Activated CD8-positive, alpha-beta memory T cell treated with anti-CD3 and anti-CD28 coated beads, Interleukin-2, amount 10 ng/mL, durations not matched to agents 7 days and 5 days (primary cell): ENCODE measurements at places on chromosomes 1 and 21. TPM values are rescaled to one million over a fixed set of nuclear protein-coding genes. Genes with fewer than 3 reads are reported as not detected.

DNA sequence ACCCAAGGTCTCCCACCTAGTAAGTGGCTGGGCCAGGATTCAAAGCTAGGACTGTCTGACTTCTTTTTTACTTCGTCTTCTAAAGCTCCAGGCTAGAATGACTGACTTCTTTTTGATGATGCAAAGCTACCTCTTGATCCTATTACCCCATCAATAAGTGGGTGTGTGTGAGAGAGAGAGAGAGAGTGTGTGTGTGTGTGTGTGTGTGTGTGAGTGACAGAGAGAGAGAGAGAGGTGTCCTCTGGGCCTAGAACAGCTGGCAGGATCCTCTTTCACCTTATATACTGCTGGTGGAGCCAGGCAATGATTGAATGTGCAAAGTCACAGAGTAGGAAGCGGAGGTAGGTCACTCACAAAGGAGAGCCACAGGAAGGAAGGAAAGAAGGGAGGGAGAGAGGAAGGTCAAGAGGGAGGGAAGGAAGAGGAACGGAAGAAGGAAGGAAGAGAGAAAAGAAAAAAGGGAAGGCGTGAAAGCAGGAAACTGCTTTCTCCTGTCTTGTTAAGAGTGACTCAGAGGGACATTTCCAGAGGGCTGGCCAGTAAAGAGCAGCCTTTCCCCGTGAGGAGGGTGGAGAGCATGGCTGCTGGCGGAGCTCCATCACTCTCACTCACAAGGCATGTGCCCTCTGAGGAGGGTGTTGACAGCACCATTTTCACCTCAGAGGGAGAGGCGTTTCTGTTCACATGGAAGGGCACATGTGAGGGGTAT is 68.9 kb downstream of the CDC7 start:
- no peak for DNase-seq

DNA sequence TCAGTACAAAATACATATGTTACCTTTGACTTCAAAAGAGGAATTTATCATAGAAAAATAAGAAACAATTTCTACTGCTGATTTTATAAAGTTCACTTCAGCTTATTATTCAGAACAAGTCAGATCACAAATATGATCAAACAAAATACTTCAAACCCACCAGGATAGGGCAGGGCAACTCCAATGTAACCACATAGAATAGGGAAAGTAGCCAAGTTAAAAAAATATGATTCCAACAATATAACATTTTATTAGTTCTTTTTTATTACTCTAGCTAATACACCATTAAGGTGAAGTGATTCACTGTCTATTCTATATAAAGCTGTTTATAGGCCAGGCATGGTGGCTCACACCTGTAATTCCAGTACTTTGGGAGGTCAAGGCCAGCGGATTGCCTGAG is 54.6 kb upstream of the ZNHIT6 start:
- no peak for DNase-seq

- no peak for DNase-seq
Measured at GRCh38 chr1:36482724-36483388, at the start of gene CSF3R. CSF3R (minus strand) TSS chr1:36482913; CDS start chr1:36479496, 3,417 bp downstream.

DNA sequence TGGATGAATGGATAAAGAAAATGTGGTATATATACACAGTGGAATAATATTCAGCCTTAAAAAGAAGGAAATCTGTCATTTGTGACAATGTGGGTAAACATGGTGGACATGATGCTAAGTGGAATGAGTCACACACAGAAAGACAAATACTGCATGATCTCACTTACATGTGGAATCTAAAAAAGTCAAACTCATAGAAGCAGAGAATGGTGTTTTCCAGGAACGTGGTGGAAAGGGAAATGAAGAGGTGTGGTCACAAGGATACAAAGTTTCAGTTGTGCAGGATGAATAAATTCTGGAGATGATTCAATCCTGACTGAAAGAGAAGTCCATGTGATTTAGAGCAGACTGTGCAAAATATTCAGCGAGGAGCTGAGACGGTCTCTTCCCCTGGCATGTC is 56.6 kb downstream of the RYR2 start:
- no peak for DNase-seq

DNA sequence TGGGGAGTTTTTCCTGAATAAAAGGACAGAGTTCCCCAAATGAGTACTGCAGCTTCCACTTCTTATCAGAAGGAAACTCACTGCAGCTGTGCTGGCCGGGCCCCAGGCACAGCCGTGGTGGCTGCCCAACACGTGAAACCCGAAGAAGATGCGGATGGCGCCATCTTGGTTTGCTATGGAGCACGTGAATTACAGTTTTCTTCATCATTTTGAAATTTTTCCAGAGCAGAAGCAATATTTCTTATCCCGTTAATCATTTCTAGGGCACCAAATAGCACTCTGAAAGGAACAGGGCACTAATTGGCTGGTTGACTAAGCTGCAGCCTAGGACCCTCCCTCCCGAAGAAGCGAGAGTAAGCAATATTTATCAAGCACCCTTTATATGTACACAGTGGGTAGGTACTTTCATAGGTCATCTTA is 63.2 kb upstream of the EPS8L3 start:
- DNase-seq = no peak

- peak; percentile 87 for DNase-seq
Measured at GRCh38 chr1:36155408-36156328, at the start of gene MAP7D1. MAP7D1 (plus strand) TSS chr1:36156160; CDS start chr1:36156418, 258 bp downstream.

- peak; percentile 45 for DNase-seq
Measured at GRCh38 chr1:152622803-152623202, at the start of gene LCE3A. LCE3A (minus strand) TSS chr1:152623103; CDS start chr1:152623103, 0 bp downstream.

GRCh38 chr1:246306415-246307037 is 200.6 kb downstream of the SMYD3 start:
- no peak for DNase-seq

GRCh38 chr21:41133874-41134522 is 34.0 kb upstream of the BACE2 start:
- DNase-seq = no peak

GRCh38 chr1:44644806-44645205 is 29.5 kb downstream of the TMEM53 start:
- DNase-seq = no peak

- peak; percentile 83 for DNase-seq
Measured at GRCh38 chr1:7940745-7941436, at the start of gene TNFRSF9. TNFRSF9 (minus strand) TSS chr1:7940839; CDS start chr1:7939994, 845 bp downstream.

DNA sequence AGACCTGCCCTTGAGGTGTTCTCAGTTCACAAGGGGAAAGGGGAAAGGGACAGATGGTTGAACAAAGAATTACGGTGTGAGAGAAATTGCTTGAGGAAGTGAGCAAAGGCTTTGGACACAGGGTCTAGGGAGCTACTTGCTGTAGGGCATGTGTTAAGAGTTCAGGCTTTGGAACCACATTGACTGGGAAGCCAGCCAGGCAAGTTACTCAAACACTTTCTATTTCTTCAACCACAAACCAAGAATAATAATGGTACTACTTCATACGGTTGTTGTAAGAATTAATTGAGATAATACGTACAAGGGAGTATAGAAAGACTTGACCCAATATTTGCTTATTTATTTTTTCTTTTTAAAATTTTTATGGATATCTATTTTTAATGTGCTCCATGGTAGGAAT is 26.6 kb downstream of the AK4 start:
- DNase-seq = no peak

DNA sequence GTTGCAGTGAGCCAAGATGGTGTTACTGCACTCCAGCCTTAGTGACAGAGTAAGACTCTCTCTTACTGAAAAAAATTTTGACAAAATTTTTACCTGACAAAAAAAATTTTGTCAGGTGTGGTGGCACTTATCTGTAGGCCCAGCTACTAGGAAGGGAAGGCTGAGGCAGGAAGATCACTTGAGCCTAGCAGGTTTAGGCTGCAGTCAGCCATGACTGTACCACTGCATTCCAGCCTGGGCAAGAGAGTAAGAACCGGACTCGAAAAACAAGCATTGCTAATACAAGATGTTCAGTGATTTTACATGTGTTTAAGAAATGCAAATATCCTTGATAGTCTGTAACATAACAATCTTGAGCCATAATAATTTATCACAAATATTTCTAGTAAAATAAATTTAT is 46.9 kb downstream of the USP48 start:
- DNase-seq = no peak

GRCh38 chr1:3975903-3976630 is 76.0 kb upstream of the C1orf174 start:
- DNase-seq = no peak

DNA sequence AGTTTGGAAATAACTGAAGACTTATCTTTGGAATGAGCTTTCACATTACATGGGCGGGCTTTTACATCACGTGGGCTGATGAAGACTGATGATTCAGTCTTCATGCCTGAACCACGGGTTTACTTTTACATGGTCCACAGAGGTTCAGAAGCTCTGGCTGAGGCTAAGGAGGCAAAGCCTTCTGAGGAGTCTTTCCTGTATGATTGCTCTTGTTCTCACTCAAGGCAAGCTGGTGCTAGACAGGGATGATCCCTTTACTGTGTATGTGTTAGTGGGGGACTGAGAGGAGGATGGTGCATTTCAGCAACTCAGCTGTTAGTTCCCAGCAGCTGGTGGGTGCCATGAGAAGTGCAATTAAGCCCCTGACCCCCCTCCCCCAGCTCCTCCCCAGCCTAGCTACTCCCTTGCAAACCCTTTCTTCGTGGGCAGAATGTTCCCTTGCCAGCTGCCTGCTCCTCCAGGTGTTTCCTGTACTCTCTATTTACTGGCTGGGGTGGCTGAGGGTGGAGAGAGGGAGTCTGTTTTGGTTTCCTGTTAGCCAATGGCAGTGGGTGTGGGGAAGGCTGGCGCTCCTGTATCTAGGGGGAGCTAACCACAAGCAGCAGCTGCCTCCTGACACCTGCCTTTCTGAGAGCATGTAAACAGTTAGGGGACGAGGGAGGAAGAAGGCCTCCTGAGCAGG is 15.4 kb downstream of the BTG2 start:
- peak; percentile 87 for DNase-seq

DNA sequence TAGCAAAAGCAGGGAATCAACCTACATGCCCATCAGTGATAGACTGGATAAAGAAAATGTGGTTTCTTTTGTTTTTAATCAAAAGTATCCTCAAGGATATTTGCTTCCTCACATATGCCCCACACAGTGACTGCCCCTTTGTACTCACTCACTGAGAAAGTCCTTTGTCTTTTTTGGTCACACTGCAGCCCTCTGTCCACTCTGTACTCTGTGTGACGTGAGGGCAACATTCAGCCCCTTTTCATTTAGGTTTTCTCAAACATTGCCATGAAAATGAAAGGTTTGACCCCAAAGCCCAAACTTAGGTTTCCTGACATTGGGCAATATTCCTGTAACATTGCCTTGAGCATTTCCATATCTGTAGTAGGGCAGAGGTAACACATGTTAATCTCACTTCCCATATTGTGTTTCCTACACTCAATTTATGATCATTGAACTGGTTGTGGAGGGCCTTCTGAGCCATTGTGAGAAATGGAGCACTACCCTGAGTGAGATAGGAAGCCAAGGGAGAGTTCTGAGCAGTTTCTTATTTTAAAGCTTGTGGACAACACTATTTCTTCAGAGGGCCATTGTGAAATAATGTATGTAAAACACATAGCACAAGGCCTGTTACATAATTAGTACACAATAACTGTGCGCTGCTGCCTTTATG is 501.9 kb upstream of the C1orf87 start:
- DNase-seq = no peak

GRCh38 chr1:231959225-231959884 is 332.8 kb downstream of the DISC1 start:
- DNase-seq = no peak

- no peak for DNase-seq
Measured at GRCh38 chr1:207968521-207969009, 57.6 kb upstream of the CD34 start.

- peak; percentile 64 for DNase-seq
Measured at GRCh38 chr21:44792702-44793591, 8.7 kb downstream of the UBE2G2 start.

- DNase-seq = peak; percentile 55
Measured at GRCh38 chr1:201191653-201192260, 1.1 kb downstream of the IGFN1 start.

GRCh38 chr1:209202830-209203532 is 380.5 kb upstream of the CAMK1G start:
- DNase-seq = no peak

DNA sequence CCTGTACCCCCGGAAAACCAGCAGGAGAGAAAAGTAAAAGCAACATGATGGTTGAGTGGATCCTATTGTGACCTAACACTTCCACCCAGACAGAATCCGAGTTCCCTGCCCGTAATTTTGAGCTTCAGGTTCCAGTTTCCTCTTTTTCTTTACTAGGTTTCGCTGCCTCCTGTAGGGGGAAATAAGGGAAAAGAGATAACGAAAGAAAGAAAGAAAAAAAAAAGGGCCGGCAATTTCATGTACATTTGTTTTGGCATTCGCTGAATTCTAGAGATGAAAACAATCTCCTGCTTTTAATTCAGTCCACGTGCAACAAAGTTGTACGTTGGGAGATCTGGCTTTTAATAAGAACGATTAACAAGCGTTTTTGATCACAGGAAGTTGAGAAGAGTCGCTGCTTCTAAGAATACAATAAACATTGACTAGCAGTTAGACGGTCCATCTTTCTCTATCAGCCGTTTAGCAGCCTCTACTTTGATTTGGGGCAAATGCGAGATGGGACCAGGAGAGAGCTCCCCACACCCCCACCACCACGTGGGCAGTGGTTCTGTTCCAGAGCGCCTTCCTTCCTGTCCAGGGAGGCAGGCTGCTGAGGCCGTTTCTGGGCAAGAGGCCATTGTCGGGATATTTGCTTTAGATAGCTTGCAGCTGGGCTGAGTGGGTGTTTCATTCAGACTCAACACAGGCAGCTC is 155.9 kb upstream of the RUNX1 start:
- DNase-seq = no peak

DNA sequence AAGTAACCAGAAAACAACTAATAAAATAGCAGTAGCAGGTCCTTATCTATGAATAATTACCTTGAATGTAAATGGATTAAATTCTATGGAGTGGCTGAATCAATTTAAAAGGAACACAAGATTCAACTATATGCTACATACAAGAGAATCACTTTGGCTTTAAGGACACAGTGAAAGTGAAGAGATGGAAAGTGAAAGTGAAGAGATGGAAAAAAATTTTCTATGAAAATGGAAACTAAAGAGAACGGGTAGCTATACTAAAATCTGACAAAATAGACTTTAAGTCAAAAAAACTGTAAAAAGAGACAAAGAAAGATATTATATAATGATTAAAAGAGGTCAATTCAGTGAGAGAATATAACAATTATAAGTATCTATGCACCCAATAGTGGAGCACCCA is 54.7 kb downstream of the C1orf185 start:
- no peak for DNase-seq

DNA sequence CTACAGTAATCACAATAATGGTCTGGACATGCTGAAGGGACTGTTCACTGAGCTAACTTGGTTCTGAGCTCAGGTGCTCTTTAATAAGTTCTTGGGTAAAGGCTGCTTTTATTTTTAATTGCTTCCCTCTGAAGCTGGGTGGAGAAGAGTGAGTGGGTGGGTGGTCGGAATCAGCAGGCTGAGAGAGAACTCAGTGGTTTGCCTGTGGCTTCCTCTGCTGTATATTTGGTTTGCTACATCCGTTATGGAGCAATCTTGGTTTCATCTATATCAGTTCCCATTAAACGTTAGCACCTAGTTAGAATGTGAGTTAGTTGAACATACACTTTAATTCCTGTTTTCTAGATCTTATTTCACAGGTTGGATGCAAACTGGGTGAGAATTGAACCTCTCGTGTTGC is 23.3 kb downstream of the CNIH4 start:
- DNase-seq = peak; percentile 83

Gene DMRTB1
- total RNA-seq = not detected

Gene MYBPHL
- not detected for total RNA-seq

Gene DNAH14
- 0.70 TPM for total RNA-seq

Gene GLUL
- 77.4 TPM for total RNA-seq

Gene KDF1
- total RNA-seq = not detected

Gene MCM3AP
- total RNA-seq = 134 TPM

Gene TCHH
- 0.12 TPM for total RNA-seq

Gene DENND2C
- total RNA-seq = 0.35 TPM

Gene SPRR5
- not detected for total RNA-seq

Gene TNFRSF9
- 19.2 TPM for total RNA-seq
